ENCODE measurements at places on chromosomes 4 and X.

GRCh38 chr4:183765251-183765911 is 106.3 kb downstream of the TRAPPC11 start:
- no peak for DNase-seq

- no peak for DNase-seq
Measured at GRCh38 chr4:60637976-60638375, 562.1 kb upstream of the ADGRL3 start.

DNA sequence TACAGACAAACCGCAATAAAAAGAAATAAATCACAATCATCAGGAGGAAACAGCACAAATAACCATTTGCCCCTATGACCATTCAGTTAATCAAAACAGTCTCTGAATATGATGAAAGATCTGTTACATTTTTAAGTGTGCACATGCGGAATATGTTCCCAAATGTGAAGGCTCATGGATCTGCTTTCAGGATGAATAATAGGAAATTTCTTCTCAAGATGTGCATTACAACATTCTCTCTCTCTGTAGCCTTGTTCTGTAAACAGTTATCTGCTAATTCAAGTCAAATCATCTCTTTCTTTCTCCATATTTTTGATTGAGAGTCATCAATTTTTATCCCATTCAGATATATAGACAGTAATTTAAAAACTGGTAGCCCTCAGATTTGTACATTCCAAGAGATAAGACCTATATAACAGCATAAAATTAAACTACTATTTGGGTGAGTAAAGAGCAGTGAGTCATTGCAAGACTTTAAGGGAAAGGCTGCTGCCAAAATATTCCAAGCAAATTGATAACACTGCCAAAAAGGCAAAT is 433.9 kb upstream of the ATOH1 start:
- no peak for DNase-seq

- DNase-seq: no peak
Measured at GRCh38 chrX:133815496-133815895, 169.9 kb downstream of the GPC3 start.

- no peak for DNase-seq
Measured at GRCh38 chrX:50211510-50211909, 6.9 kb downstream of the CCNB3 start.

- no peak for DNase-seq
Measured at GRCh38 chr4:3485011-3485791, 22.1 kb downstream of the DOK7 start.

GRCh38 chr4:111689214-111689613 is 456.0 kb upstream of the FAM241A start:
- DNase-seq: no peak

DNA sequence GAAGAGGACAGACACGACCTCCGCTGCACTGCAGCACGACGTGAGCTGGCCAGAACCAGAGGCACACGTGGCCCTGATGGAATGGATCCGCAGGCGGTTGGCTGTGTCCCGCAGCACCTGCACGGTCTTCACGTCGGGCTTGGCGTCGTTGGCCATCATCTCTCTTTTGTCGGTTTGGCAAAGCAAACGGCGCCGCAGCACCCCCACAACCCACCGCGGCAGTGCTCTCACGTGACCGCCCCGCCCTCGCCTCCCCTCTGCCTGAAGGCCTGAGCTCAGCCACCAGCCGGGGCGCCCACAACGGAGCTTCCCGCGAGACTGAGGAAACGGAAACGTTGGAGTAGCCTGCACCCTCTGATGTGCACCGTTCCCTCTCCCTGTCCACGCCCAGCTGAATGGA is at the start of gene TKTL2:
Gene TKTL2 (minus strand): TSS at position 179 of the 400 bp plus-strand sequence. CDS start 20 bp downstream, at position 159.
- DNase-seq: no peak

GRCh38 chrX:94850811-94851210 is 1176.8 kb downstream of the FAM133A start:
- no peak for DNase-seq

DNA sequence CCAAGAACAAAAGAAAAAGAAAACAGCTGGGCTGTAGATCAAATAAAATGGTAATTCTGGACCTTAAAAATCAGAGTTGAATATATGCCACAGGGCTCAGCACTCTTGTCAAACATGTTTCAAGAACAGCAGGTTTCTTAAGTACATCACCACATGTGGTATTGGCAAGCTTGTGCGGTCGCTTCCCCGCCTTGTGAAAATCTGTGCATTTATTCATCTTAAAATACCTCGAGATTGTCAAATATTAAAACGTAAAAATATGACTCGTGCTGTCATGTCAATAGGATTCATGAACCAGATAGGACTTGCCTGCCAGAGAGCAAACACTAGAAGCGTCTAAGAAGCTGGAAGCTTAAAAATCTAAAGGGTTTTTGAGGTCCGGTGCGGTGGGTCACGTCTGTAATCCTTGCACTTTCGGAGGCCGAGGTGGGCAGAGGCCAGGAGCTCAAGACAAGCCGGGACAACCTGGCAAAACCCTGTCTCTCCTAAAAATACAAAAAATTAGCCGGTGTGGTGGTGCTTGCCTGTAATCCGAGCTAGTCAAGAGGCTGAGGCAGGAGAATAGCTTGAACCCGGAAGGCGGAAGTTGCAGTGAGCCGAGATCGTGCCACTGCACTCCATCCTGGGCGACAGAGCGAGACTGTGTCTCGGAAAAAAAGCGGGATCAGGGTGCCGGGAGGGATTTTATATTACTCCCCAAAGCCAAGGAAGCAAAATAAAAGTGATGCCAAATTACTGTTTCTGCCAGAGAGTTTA is 40.2 kb upstream of the TMEM154 start:
- no peak for DNase-seq

DNA sequence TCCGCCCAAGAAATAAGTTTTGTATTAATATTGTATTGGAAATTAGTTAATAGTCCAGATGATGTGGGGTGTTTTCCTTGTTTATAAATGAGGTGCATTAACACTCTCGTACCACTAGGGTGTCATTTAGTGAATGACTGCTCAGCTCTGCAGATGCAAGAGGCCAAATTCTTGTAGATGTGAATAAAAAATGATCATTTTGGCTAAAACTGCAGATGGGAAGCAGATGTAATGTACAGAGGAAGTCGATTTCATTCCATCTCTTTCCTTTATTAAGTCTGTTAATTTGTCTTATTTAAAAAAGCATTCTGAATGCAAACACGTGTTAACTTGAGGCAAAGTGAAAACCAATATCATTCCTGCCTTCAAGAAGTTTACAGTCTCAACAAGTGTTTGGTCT is 108.1 kb downstream of the DHX15 start:
- DNase-seq: no peak

DNA sequence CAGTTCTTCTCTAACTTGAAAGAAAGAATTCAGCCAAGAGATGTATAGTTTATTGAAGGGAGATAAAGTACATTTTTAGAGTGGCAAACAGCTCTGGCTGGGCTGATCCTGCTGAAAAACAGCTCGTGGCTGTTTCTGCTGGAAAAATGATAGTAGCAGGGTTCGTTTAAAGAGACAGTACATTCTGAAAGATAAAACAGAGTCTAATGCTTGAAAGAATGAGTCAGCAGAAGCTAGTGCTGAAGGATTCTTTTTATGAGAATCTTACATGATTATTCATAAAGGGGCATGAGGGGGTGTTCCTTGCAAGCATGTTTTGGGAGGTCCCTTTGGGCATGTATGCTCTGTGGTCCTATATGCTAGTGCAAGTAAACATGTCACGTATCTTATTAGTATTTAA is 790.0 kb downstream of the PCDH18 start:
- no peak for DNase-seq

DNA sequence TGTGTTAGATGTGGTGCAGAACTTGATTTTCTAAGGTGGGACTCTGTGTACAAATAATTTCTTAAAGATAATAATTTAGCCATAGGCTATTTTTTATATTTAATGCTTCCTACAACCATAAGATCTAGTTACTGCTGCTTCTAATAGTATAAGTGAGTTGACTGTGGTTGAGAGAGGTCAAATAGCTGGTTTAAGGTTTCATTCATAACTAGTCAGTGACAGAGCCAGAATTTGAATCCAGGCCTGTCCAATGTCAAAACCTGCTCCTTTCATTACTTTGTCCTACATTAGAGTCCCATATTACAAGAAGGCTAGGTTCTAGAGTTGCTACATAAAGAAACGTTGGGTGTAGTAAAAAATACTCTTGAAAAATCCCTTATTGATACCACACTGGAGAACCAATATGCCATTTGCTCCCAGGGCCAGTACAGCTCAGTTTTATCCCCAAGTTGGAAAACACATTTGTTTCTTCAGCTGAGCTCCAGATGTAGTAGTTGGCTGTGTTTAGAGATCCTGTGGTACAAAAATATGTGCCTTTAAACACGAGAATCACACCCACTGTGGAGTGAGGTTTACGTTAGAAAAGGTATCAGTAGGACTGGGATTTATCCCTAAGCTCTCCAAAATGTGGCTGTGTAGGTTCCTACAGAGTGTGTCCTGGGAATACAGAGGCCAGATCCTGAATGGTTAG is 84.3 kb downstream of the REPS2 start:
- no peak for DNase-seq

GRCh38 chr4:67879486-67879885 is 4.3 kb downstream of the TMPRSS11D start:
- DNase-seq: no peak

GRCh38 chrX:45778616-45779015 is 577.9 kb upstream of the DIPK2B start:
- no peak for DNase-seq

DNA sequence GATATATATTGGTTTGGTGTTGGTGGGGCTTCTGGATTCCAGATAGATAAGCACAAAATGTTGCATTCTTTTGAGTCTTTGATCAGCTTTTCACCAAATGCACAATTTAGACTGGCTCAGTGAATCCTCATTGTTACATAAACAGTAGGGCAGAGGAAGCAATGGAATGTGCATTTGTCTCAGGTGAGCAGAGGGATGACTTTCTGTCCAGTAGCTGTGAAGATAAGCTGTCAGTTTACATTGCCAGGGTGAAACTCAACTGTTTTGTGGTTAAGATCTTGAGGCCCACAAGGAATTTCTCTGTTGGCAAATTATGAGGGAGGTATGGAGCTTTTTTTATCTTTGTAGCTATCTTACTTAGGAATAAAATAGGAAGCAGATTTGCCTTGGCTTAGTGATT is 168.0 kb downstream of the GALNTL6 start:
- no peak for DNase-seq

- DNase-seq: no peak
Measured at GRCh38 chrX:40527543-40527942, 53.2 kb upstream of the ATP6AP2 start.

GRCh38 chr4:139633661-139634060 is 32.0 kb upstream of the MGST2 start:
- DNase-seq: no peak

DNA sequence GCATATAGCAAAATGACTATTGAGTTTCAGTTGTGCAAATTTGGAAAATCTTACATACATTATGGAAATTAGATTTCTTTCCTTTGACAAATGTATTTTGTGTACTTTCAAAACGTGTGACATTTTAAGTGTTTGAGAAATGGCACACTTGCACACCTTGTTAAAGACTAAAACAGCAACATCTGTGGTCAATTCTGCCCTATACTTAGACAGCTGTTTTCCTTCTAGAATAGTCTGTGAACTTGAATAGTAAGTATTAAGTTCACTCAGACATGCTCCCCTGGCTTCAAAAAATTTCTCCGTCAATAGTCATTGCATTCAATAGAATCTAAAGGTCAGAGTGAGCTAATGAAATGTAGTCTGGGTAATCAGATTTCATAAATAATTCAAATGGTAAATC is 21.7 kb upstream of the TBC1D9 start:
- DNase-seq: no peak

- DNase-seq: no peak
Measured at GRCh38 chrX:112760697-112761096, 79.9 kb downstream of the AMOT start.

- DNase-seq: no peak
Measured at GRCh38 chr4:19736968-19737756, 514.5 kb upstream of the SLIT2 start.

GRCh38 chr4:39062094-39062769 is at the start of gene KLHL5:
Gene KLHL5, plus strand, starts transcription at chr4:39062232. Its CDS starts 421 bp downstream, at chr4:39062653.
- DNase-seq: no peak

DNA sequence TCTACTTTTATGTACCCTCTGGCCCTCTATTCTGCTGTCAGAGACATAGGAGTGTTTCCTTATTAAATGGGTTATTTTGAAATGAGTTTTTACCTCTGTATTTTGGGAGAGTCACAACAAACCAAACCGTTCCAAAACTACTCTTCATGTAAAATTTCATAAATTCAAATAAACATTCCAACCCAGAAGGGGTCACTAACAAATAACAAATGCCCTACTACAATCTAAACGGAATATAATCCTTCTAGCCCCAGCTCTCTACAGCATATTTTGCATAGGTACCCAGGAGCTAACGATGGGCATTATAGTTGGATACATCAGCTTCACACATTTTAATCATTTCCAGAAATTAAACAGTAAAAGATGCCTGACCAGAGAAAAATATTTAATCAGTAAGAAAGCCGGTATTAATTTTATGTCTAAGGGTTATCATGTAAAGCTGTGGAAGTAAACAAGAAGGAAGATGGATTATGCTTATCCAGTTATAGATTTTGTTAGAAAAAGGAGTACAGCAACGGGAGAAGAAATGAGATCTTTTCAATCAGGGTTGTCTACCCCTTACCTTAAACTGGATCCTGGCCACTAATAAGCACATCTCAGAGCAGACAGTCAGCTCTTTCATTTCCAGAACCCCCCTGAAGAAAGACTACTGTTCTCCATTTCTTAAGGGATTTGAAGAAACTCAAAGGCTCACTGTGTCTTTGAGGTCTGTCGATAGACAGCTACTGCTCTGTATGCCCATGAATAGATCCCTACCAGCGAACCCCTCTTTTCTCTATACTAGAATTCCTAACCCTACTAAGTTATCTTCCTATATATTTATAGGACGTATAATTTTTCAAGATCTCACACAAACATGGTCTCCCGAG is 1.2 kb downstream of the UGDH start:
- no peak for DNase-seq

DNA sequence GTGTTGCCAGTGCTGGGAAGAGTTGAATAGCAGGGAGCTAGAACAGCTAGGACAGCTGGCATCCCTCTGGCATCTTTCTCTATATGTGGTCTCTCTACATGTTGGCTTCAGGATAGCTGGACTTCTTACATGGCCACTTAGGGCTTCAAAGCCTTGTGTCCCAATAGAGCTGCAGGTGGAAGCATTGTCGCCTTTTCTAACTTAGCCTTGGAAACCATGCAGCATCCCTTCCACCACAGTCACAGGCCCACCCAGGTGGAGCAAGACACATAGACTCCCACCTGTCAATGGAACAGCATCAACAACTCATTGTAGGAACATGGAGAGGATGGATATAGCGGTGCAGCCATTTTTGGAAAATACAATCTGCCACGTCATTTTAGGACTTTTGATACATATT is 149.0 kb downstream of the AASDH start:
- no peak for DNase-seq

GRCh38 chr4:102216666-102217065 is 128.6 kb downstream of the SLC39A8 start:
- DNase-seq: no peak

- peak; percentile 69 for DNase-seq
Measured at GRCh38 chr4:106315476-106315967, 487 bp downstream of the TBCK start.

- no peak for DNase-seq
Measured at GRCh38 chr4:137952116-137952515, 290.0 kb downstream of the SLC7A11 start.

DNA sequence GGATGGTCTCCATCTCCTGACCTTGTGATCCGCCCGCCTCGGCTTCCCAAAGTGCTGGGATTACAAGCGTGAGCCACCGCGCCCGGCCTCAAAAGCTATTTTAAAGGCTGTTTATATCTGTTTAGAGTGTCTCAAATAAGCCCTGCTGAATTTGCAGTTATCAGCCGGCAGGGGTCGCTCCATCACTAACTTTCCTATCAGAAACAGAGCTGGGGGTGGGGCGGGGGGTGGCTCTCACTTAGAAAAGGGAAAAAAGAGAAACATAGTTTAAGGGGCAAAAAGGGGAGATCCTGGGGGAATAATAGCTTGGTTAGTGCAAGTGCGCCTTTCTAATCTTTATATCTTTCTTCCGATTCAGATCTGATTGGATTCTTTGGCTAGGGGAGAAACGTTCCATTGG is 450.7 kb downstream of the UBE2NL start:
- no peak for DNase-seq
